Activated CD4-positive, alpha-beta T cell treated with anti-CD3 and anti-CD28 coated beads for 36 hours (primary cell): ENCODE measurements at places on chromosomes 1 and 21. TPM values are rescaled to one million over a fixed set of nuclear protein-coding genes. Genes with fewer than 3 reads are reported as not detected.

PCBP3 gene
- total RNA-seq: 13.2 TPM

A3GALT2 gene
- not detected for total RNA-seq

PGLYRP3 gene
- not detected for total RNA-seq

RNU1-3 gene
- total RNA-seq: 1,573 TPM

NMNAT2 gene
- not detected for total RNA-seq

OR10Z1 gene
- not detected for total RNA-seq

ARTN gene
- 0.48 TPM for total RNA-seq

TFF1 gene
- total RNA-seq: not detected

TRAF3IP3 gene
- total RNA-seq: 138 TPM
